Activated CD4-positive, alpha-beta T cell treated with anti-CD3 and anti-CD28 coated beads, Interleukin-2, amount 50 U/mL, for 24 hours (primary cell): ENCODE measurements at places on chromosomes 4 and X.

DNA sequence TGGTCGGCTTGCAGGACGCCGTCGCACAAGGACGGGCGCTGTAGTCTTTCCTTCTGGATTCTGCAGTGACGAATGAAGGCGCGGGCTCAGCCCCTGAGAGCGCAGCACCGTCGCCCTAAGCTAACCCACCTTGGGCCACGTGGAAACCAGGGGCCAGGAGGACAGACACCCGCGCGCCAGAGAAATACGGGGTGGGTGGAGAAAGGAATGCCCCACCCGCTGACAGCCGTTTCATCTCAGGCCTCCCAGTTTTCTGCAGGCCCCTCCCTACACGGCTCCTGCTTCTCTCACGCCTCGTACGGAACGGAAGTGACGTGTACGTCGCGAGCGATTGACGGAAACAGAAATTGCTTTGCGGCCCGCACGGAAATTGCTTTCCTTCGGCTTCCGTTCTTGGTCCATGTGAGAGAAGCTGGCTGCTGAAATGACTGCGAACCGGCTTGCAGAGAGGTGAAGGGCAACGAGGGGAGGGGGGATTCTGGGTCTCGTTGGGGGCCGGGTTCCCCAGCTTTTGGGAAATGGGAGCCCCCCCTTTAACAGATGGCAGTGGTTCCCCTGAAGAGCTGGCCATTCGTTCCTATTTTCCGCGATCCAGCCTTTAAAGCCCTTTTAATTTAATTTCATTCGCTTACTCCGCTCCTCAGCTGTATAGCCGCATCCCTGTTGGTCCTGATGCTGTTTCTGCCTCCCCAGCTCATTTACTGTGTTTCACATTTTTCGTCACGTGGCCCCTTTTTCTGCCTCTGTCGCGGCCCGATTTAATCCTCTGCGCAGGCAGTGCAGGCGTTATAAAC is at the start of gene UTP14A:
TSS of gene UTP14A (plus strand) at position 378 of the 794 bp plus-strand sequence. CDS start at position 425, 47 bp downstream.
- peak; percentile 82 for DNase-seq

DNA sequence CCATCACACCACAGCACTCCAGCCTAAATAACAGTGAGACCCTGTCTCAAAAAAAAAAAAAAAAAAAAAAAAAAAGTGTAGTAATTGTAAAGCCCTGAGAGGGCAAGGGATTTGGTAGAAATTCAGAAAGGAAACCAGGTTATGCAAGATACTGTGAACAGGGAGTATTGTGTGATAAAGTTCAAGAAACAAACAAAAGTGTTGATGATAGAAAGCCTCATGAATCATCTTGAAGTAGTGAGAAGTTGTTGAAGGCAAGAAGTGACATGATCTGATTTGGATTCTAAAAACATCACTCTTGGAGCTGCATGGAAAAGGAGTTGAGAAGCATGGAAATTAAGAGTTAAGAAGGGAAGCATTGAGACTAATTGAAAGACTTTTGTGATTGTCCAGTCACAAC is 102.2 kb downstream of the RAP1GDS1 start:
- DNase-seq = no peak

GRCh38 chr4:35520059-35520458 is 724.3 kb downstream of the ARAP2 start:
- no peak for DNase-seq

GRCh38 chrX:129553619-129554288 is 13.7 kb downstream of the OCRL start:
- no peak for DNase-seq

DNA sequence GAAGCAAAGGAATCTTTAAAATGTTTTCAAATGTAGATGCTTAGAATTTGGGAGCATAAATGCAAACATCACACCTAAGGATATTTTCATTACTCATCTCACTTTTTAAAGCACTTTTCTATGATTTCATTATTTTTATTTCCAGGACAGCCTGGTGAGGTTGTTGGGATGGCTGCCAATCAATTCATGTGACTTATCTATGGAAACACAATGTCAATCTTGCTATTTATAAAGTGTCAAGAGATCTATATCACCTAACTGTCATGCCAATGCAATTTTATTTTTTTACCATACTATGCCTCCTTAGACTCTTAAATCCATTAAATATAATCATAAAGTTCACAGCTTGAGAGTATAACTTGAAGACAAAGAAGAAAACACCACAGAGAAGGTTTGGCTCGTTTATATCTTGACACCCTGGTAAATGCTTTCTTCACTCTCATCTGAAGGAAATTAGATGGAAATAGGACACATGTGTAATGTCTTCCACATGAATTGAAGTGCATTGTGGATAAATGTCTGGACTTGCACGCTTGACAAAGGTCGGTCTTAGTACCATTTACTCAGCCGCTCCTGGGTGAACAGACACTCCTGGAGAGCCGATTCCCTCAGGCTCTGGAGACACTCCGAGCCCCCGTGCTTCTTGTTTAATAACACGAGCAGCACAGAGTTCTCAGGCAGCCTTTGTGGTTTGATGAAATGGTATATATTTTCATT is 425.7 kb upstream of the FAT1 start:
- DNase-seq = no peak

DNA sequence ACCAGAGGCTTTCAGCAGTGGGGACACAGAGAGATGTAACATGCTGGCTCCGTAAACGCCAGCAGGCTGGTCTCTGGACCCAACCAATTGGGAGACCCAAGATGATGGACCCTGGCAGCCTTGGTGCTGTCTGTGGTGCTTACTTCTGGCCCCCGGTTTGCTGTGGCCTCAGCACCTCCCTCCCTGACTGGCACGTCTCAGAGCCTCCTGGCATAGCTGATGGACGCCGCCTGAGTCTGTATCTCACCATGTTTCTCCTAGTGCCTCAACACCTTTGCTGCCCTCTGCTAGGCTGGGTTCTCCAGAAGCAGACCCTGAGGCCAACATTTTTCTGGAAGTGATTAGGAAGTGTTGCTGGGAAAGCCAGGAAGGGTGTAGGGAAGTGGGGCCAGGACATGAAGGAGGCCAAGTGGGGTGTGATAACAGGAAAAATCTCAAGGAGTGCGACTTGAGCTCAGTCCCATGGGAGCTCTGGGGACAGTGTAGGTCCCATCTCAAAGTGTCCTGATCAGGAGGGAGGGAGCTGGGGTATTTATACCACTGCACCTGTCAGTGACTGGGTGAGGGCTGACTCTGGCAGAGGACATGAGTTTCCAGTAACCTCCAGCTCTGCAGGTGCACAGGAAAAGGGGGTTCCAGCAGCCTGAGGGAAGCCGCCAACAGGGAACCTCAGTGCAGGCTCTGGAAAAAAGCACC is 31.8 kb downstream of the PPP2R2C start:
- DNase-seq = no peak

- no peak for DNase-seq
These were observed 261.8 kb upstream of the EDNRA start for GRCh38 chr4:147219145-147219544.

DNA sequence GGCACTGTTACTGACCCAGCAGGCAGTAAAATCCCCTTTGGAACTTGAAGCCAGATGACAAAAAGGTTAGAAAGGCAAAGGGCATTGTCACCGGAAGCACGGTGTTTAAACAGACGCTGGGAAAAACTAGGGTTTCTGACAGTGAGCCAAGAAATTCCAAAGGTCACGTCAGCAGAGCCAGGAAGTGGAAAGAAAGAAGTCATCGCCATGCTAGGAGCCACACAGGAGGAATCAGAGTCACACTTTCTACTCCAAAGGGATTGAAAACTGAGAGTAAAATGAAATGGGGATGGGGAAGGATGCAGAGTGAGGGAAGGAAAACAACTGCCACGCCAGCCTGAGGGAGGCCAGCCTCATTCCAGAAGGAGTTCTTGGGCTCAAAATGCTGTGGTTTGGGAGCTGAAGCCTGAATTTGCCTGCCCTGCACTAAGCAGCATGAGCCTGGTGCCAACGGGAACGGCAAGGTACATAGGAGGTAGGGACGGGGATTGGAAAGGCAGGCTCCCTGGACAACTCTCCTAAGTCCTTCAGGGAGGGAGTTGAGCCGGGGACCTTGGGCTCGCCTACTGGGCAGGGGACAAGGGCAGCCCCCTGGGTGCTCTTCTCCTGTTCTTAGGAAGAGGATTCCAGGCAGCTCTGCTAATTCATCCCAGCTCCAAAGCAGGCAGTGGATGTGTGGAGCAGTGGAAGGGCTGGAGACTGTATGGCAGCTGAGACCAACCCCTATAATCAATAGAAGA is 66.8 kb downstream of the SOWAHB start:
- no peak for DNase-seq

- no peak for DNase-seq
These were observed 390.1 kb downstream of the ADAM29 start for GRCh38 chr4:175308236-175308635.

DNA sequence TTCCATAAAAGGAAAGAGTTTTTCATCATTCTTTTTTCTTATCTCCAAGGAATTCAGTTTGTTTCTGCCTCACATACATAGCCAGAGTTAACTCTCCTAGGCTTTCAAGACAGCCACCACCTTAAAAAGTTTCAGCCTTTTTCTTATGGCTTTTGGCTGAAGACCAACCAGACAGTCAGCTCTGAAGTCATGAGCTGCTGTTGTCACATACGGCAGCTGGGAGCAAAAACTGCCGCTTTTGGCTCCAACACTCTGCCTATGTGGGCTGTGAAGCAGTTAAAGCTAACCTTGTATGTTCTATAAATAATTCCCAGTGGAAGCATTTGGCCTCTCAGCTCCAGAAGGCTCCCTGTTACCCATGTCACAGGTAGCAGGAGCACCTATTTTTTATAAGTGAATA is 104.1 kb downstream of the KLHL4 start:
- DNase-seq = no peak
